ENCODE measurements at places on chromosomes 5 and 9.

DNA sequence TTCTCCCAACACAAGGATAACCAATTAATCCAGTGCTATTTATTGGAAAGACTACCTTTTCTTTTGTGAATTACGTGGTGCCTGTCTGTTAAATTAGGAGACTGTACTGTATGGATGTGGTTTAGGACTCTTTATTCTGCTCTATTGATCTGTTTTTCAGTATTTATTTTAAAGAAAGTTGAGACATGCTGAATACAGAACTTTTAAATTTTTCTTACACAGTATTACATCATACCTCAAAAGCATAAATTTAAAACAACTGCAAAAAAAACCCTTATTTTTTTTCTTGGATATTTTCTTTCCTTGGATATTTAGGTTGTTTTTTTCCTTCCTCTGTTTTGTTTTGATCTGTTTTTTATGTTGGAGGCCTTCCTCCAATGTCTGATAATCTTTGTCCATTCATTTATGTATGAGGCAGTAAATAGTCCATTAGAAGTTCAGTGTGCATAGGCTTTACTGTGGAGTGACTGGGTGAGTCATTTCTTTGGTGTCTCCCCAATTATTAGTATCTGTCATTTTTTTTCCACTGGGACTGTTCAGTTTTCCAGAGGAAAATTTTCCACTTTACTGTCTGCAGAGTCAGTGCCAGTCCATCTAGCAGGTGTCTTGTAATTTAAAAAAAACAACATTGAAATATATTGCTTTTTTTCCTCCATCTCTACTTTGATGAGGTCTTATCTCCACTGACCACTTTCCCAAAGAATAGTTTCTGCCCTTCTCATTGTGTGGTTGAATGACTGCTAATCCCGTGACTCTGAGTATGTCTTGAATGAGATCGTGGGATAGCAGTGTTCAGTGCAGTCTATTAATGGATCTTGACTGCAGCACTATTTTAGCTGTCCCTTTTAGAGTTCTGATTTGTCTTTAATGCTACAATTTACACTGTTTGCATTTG lies 15.2 kb downstream of the CYSTM1 start:
- DNase-seq, result no peak

DNA sequence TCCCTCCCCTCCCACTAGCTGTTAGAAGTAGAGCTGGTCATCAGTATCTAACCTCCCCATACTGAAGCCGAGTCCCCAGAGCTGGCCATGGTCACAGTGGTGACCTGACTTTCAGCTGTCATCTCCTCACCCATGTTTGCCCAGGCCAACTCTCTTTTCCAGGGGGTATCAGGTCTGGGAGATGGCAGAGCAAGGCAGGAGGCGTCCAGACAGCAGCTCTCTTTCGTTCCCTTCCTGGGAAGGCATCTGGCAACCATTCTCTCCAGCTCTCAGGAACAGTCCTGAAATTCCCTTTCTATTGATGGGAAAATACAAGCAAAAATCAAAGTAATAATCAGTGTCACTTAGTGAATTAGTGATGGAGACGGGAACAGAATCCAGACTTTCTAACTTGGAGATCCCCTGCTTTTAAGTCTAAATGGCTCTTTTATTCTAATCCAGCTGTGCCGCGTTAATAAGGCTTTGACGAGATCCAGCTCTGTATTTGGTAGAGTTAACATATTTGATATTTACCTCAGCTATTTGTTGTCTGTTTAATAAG lies 21.3 kb upstream of the AOPEP start:
- no peak for DNase-seq

DNA sequence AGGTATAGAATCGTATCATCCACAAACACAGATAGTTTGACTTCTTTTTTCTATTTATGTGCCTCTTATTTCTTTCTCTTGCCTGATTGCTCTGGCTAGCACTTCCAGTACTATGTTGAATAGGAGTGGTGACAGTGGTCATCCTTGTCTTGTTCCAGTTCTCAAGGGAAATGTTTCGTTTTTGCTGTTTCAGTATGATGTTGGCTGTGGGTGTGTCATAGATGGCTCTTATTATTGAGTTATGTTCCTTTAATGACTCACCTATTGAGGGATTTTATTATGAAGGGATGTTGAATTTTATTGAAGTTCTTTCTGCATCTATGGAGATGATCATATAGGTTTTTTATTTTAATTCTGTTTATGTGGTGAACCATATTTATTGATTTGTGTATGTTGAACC lies 70.3 kb downstream of the ENC1 start:
- no peak for DNase-seq

DNA sequence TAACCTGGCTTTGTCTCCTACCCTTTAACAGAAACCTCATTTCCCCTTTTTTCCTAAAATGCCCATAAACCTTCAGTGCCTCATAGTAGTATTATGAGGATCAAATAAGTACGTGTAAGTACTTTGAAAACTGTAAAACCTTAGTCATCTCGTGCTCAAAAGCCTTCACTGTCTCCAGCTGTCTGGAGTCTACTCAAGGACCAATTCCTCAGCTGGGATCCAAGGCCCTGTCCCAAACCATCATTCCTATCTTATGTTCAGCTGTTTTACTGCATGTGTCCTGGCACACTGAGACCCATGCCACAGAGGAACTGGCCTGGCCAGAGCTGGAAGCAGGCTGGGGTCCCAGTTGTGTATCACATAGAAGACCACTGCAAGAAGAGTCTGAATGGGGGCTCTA lies 15.9 kb downstream of the ADAMTSL1 start:
- DNase-seq, result no peak

- DNase-seq, result no peak
These were observed 533.6 kb upstream of the NMUR2 start for GRCh38 chr5:152938630-152939029.

- DNase-seq, result no peak
These were observed 18.7 kb upstream of the PIK3R1 start for GRCh38 chr5:68196876-68197275.
